ENCODE measurements at places on chromosomes 3 and 15.
A peak's percentile ranks its signal among the peaks of the same experiment; 100 is the strongest.

- DNase-seq, result no peak
Measured at GRCh38 chr15:44385344-44385942, 42.0 kb upstream of the CTDSPL2 start.

DNA sequence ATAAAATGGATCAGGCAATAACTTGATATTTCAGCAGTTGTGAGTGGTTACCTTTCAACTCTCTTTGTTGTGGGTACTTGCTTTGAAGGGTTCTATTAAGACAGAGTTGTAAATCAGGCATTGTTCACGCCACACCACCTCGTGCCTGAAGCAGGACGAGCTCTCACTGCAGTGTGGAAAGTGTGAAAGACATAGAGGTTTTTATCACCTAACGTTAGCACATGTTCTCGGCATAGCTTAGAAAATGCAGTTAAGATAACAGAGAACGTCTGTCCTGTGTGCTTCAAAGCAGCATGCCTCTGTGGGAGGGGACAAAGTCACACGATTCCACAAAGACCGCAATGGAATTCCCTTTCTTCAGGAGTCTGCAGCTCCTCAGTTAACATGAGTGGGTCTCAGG, 7.8 kb downstream of the ADAMTS17 start:
- DNase-seq, result no peak

DNA sequence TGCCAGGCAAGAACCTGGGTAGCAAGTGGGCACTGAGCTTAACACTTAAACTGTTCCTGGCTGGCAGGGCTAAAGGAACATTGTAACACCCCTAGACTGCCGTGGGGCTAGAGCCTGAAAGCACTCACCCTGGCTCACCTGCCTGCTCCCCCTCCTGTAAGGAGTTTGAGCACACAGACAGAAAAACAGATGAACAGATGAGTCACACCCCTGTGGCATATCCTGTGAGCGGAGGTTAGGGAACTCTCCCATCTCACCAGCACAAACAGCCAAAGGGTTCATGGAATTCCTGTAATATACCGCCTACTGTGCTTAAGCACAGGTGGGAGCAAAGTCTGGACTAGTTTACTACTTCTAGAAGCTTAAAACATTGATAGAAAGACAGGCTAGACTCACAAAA, 300.1 kb downstream of the ROBO1 start:
- no peak for DNase-seq

GRCh38 chr15:58052334-58052733, 13.2 kb downstream of the ALDH1A2 start:
- DNase-seq, result no peak

DNA sequence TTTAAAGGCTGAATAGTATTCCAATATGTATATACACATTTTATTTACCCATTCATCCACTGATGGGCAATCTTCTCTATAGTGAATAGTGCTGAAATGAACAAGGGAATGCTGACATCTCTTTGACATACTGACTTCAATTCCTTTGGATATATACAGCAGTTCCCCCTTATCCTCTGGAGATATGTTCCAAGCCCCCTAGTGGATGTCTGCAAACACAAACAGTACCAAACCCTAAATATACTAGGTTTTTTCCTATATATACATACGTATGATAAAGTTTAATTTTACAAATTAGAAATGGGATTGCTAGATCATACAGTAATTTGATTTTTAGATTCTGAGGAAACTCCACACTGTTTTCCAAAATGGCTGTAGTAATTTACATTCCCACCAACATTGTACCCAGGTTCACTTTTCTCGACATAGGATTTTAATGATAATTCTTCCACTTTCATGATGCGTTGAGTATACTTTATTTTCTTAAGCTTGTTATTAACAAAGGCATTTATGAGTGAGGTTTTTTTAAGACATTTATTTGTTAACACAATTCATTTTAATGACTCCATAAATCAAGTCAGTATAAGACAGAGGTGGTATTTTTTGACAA, 38.2 kb downstream of the VPS13C start:
- no peak for DNase-seq

DNA sequence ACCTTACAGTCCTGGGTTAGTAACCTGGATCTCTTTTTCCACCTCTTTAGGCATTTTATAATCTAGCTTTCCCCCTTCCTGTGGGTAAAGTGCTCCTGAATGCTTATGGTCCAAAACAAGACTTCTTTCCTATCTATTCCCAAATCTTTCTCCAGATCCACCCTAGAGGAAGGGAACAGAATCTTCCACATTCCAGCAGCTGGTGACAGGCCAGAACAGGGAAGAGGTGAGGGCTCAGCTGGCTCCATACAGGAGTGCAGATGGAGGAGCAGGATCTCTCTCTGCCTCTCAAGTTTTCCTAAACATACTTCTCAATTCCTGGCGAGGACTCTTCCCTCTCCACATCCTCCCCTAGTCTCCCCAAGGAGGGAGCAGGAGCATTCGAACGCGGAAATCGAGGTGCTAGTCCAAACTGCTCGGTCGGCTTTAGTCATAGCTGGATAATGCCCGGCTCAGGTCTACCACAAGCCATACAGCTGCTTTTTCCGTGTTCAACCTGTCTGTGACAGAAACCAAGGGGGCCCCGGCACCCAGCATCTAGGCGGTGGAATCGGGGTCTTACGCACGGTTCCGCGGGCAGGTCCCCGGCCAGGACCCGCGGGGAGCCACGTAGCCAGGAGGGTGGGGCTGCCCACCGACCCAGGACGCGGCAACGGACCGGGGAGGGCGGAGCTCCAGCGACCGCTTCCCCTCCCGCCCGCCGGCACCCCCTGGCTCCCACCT, 4.0 kb downstream of the RASSF1 start:
- no peak for DNase-seq

DNA sequence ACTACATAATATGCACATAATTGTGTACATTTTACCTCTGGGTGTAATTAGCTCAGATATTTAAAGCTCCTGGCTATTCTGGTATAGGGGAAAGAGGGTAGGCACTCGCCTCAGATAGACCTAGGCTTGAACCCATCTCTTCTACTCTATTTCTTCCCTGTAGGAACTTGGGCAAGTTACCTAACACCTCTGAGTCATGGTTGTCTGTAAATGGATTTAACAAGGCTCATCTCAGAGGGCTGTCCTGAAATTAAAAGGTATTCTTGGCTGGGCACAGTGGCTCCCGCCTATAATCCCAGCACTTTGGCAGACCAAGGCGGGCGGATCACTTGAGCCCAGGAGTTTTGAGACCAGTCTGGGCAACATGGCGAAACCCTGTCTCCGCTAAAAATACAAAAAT, 30.7 kb downstream of the NANOGP8 start:
- no peak for DNase-seq

DNA sequence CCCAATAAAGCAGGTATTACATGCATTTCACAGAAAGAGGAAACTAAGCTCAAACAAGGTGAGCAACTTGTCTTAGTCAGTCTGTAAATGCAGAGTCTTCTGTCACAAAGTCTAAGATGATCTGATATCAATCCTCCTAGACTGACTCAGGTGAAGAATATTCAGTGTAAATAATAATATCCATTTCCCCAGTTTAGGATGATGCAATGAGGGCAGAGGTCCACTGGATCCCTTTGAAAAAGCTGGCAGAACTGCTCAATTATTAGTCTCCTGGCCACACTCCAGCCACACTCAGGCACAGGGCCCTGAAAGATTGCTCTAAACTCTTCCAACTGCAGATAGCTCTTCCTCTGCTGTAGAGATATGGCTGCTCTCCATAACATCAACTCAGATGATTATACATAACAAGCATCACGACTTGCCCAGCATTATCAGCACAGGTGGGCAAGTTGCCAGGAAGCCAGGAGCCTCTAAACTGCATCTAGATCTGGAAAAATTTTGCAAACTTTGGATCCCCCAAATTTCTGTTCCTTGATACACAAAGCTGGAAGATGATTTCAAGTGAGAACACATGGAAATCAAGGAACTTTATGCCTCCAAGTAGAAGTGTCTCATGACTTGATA, 129.8 kb upstream of the CPNE4 start:
- no peak for DNase-seq

GRCh38 chr3:39208463-39209055, 16.2 kb upstream of the XIRP1 start:
- peak; percentile 9 for DNase-seq

GRCh38 chr3:130975251-130975650, 51.4 kb downstream of the ASTE1 start:
- no peak for DNase-seq

DNA sequence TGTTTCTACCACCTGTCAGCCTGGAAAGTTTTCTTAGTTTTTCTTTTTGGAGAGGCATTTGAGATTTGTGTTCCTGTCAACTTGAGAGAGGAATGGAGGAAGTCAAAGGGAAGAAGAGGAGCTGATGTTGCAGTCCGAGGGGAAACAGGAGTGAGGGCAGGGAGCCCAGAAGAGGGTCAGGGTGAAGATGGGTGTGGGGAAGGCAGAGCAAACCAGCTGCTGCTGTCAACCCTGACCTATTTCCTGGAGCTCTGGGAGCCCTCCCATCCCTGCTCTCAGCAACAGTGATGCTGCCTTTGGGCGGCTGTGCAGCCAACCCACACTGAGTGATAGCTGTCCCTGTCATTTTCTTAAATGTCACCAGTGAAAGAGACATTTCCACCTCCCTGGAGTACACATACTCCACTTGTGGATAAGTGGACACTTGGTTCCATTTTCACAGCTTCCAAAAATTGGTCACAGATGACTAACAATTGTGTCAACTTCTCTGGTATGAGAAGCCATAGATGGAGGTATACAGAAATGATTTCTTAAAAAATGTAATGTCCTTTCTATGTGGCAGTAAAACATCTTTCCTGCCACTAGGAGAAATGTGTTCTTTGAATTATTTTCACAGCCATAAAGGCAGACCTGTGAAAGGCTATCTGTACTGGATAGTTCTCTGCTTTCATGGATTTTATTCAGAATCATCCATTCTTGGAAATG, 556.3 kb upstream of the TBL1XR1 start:
- DNase-seq, result no peak

DNA sequence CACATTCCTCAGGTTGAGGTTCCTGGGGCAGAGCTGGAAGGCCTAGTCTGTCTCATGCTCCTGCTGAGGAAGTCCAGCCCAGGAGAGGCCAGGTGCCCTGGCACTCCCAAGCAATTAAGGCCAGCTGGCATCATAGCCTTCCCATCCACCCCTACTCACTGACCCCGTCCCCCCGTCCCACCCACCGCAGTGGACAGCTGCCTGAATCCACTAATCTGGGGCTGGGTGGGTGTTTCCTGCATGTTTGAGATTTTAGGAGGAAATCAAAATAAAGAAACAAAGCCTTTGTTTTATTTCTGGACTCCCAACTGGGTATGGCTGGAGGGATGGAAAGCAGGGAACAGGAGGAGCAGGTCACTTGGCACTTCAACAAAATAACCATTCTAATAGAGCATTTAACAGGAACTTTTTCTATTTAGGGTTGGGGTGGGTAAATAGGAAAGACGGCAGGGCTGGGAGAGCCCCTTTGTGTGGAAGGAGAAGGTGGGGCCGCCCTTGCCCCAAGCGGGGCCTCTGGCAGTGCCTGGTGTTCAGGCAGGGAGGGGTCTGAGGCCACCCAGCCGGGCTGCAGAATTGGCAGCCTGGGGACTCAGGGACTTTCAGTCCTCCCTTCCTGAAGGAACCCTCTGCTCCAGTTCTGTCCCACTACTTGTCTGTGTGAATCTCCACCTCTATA, 8.5 kb downstream of the MRAS start:
- no peak for DNase-seq

- DNase-seq, result no peak
Measured at GRCh38 chr3:150968341-150969035, 4.0 kb downstream of the CLRN1 start.

- no peak for DNase-seq
Measured at GRCh38 chr3:13514639-13515435, 34.1 kb upstream of the FBLN2 start.

- DNase-seq, result no peak
Measured at GRCh38 chr3:108102420-108103039, 11.7 kb upstream of the CD47 start.

DNA sequence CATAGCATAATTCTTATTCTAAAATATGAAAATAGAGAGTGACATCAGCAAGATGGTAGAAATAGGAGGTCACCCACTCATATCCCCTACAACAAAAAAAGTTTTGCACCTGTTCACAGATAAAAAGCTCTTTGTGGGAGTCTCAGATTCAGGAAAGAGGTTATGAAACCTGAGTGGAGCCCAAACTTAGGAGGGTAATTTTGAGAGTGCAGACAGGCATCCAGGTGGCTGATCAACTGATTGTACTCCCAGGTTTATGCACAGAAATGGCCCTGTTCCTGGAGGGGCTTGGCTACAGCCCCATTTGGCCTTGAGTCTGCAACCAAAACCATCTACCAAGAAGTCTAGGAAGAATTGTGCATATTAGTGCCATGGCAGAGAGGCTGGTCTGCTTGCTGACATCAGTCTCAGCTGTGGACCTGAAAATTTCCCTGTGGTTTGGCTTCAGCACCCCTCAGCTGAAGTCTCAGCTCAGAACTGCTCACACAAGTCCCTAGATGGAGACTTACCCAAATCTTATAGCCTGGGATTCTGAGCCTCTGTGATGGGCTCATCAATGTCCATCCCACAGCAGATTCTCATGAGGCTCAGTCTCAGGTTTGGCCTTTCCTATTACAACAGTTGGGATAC, 291.6 kb downstream of the IL20RB start:
- DNase-seq, result no peak

- no peak for DNase-seq
Measured at GRCh38 chr15:92158426-92158825, 235.3 kb upstream of the ST8SIA2 start.

DNA sequence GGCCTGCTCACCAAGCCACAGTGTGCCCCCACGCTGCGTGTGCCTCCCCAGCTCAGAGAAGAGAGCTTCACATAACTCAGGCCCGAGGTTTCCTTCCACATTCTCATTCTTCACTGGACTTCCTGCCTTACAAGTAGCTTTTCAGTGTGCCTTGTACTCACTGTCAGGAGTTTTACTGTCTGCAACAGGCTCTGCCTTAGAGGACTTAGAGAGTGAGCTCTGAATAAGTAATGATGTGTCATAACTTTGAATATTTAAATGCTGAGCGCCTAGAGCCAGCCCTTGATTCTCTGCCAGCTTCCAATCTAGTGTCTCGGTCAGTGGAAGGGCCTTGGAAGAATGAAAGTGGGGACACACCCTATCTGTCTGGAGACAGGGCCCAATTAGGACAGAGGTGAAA, 41.8 kb downstream of the ITGB5 start:
- DNase-seq, result no peak

DNA sequence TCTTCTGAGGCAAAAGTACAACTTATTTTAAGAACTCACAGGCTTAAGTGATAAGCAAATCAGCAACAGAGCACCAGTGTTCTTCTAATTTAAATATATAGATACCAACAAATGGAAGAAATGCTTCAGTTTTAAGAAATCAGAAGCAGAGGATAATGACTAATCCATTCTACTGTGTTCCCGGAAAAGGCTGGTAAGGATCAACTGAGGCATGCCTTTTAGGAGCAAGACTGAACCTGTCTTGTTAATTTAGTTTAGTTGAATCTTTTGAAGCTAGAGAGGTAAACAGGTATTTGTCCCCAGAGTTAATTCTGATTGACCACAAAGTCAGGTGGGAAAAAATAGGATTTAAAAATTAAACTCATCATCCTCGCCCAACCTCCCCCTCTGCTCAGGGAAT, 51.8 kb downstream of the TAMM41 start:
- DNase-seq, result no peak

- DNase-seq, result no peak
Measured at GRCh38 chr15:58715266-58715917, 34.1 kb downstream of the ADAM10 start.

All from NCI-H2081 (cell line).